Aortic smooth muscle cell (primary cell): ENCODE measurements at places on chromosomes 2 and 18. TPM values are rescaled to one million over a fixed set of nuclear protein-coding genes. Genes with fewer than 3 reads are reported as not detected.

CASP10 gene
- 7.6 and 8.7 TPM in 2 replicates for total RNA-seq

HTR2B gene
- total RNA-seq: 118 and 269 TPM in 2 replicates

REG1B gene
- total RNA-seq: not detected in 2 replicates

ZEB2 gene
- 90.4 and 105 TPM in 2 replicates for total RNA-seq

CGREF1 gene
- 7.0 and 12.2 TPM in 2 replicates for total RNA-seq

PFN4 gene
- total RNA-seq: 0.53 and 0.56 TPM in 2 replicates

ANKRD53 gene
- 0.37 and 0.40 TPM in 2 replicates for total RNA-seq

RNU2-63P gene
- total RNA-seq: 33.8 TPM in 1 of 2 replicates, not detected in the other

PARD6G gene
- 0.13 and 0.19 TPM in 2 replicates for total RNA-seq

SFTPB gene
- total RNA-seq: not detected in 2 replicates

TMEM247 gene
- not detected in 2 replicates for total RNA-seq

PAX8 gene
- 0.13 and 0.19 TPM in 2 replicates for total RNA-seq

MAIP1 gene
- 14.3 and 16.5 TPM in 2 replicates for total RNA-seq

ADRA2B gene
- not detected in 2 replicates for total RNA-seq

PSMA8 gene
- not detected in 2 replicates for total RNA-seq

SERPINB2 gene
- total RNA-seq: 2.4 and 19.8 TPM in 2 replicates

RNF138 gene
- total RNA-seq: 16.0 and 16.5 TPM in 2 replicates

ERFE gene
- 0.92 and 0.99 TPM in 2 replicates for total RNA-seq

RAB6C gene
- under 0.01 TPM in 1 of 2 replicates, not detected in the other for total RNA-seq

ZNF513 gene
- total RNA-seq: 6.4 and 7.5 TPM in 2 replicates

DNAH7 gene
- 1.2 and 1.7 TPM in 2 replicates for total RNA-seq

CD28 gene
- under 0.01 TPM in 1 of 2 replicates, not detected in the other for total RNA-seq

GNAL gene
- total RNA-seq: 0.31 and 0.92 TPM in 2 replicates

RAB31 gene
- 73.6 and 84.0 TPM in 2 replicates for total RNA-seq

CRYBA2 gene
- not detected in 2 replicates for total RNA-seq
